ENCODE measurements at places on chromosomes 7 and 10. TPM values are rescaled to one million over a fixed set of nuclear protein-coding genes. Genes with fewer than 3 reads are reported as not detected.

The TRIM50 gene
- total RNA-seq, result not detected

The GRID2IP gene
- total RNA-seq, result 0.04 TPM

The RTKN2 gene
- 0.49 TPM for total RNA-seq

The NPFFR1 gene
- total RNA-seq, result not detected

The PON1 gene
- not detected for total RNA-seq

DNA sequence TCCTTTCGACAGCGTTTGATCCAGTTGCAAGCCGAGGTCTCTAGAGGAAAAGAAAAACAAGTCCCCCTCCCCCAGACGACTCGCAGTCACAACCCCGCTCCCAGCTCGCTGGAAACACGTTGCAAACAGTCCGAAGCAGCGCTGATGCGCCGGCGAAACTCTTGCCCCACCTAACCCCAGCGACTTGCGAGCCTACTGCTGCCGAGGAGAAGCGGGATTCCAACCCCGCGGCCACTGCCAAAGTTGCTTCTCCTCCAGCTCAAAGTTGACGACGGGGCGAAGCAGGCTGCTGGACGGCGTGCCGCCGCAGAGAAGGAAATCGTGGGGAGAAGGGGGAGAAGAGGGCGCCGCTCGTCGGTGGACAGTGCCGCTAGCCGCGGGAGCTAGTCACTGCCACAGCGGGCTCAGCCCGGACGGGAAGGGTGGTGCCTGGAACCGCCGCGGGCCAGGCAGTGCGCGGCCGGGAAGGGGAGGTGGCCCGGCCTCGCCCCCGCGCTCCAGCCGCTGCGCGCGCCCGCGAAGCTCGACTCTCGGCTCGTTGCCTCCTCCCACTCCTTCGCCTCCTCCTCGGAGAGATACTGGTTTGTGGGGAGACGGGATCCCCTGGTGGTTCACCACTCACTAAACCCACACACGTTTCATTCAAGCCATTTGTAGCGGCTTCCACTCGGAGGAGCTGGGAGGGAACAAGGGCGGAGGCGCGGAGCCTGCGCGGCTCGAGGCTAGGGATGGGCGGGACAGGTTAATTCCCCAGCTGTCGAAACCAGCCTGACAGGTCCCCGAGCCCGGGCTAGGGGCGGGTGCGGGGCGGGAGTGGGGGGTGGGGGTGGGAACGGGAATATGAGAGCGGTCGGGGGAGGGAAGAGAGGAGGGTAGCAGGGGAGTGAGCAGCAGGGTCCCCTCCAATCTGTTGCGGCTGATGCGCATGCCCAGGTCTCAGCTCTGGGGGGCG, at the start of gene GPR37:
Gene GPR37 (minus strand): TSS at position 392 of the 952 bp plus-strand sequence. CDS start 816 bp downstream, outside the sequence.
- peak; percentile 51 for DNase-seq

DNA sequence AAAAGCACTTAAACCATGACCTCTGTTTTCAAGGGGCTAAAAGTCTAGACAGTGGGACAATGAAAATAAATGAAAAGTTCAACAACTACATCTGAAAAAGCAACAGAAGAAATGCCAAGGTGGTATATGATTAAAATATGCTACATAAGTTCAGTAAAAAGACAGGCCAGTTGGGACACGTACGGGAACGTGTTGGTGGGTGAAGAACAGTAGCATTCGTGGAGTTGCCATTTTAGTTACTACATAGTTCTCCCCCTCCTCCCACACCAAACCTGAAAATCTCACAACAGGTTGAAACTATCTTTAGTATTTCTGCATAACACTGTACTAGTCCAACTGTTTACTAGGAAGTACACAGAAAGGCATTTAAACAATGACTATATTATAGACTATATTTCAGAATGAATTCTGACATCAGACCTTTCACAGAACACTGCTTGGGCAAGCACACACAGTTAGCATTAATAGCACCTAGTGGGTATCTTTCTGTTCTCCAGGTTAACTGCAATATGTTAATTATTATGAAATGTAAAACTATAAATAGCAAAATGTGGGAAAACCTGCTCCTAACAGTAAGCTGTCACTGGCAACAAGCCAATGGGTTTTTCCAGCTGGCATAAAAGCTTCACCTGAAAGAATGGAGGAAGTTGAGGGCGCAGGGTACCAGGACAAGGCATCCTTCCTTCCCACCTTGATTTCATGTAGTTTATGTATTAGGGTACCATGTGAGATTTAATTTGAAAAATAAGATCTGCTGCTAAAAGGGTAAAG, 135.0 kb downstream of the STRA8 start:
- DNase-seq, result no peak

DNA sequence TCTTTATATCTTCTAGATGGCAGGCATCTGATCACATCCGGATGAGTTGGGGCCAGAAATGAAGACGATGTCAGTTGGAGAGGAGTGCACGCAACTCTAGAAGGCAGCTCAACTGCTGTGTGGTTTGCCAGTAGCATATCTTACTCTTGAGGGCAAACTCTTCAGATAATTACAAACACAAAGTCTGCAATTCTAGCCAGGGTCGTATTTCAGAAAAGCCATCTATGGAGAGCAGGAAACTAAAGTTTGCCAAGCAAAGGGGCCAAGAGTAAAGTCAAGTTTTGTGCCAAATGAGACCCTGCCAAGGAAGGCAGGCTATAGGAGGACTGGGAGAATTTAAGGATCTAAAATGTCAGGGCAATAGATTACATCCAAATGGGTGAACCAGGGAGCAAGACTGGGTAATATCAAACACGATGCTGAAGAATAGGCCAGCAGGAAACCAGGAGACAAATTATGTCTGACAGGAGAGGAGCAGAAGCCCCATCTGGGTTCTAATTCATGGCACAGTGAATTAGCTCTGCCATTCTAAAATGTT, 312.5 kb upstream of the SEMA3C start:
- no peak for DNase-seq

DNA sequence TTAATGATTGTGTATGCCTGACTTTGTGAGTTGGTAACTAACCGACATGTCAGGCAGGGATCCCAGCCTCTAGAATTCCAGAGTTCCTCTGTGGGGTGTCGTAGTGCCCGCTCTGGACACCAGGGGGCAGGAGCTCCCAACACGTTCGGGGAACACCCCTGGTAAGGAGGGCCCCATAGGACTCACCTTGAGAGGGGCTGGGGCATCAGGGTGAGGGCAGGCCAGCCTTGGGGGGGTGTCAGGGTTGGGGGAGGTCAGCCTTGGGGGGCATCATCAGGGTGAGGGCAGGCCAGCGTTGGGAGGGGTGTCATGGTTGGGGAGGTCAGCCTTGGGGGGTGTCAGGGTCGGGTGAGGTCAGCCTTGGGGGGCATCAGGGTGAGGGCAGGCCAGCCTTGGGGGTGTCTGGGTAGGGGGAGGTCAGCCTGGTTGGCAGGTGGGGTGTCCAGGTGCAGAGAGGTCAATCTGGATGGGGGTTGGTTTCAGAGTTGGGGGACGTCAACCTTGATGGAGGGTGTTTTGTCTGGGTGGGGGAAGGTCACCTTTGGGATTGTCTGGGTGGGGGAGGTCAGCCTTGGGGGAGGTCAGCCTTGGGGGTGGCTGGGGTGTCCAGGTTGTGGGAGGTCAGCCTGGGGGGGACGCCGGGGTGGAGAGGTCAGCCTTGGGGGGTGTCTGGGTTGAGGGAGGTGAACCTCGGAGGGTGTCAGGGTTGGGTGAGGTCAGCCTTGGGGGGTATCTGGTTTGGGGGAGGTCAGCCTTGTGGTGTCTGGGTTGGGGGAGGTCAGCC, 45.6 kb upstream of the SUN1 start:
- no peak for DNase-seq
